HTR-8/SVneo (cell line): ENCODE measurements at places on chromosomes 16 and 17.

DNA sequence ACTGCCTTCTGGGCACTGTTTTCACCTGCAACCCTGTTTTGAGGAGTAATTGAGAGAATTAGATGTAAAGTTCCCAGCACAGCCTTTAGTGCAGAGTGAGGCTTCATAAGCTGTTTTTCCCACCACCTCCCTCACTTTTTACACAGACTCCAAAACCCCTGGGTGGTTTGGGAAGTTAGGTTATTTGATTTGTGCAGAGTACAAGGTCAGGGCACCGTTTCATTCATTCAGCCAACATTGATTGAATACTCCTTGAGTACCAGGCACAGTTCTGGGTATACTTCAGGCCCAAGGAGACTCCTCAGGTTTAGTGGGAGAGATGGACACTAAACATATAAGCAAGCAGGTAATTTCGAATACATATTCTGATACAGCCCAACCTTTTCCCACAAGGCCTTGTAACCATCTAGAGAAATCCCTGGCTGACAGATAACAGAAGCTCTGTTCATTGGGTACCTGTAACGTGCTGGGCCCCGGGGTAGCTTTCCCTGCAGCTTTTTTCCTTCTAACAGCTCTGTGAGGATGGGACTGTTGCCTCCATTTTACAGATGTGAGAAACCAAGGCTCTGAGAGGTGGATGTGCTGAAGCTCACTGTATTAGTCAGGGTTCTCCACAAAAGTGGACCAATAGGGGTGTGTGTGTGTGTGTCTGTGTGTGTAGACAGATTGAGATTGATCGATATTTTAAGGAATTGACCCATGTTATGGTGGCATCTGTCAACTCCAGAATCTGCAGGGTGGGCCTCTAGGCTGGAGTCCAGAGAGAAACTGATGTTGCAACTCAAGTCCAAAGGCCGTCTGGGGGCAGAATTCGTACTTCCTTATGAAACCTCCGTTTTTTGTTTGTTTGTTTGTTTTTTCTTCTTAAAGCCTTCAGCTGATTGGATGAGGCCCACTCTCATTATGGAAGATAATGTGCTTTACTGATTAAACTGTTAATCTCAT is 234.7 kb downstream of the SNX29 start:
- DNase-seq, result no peak

DNA sequence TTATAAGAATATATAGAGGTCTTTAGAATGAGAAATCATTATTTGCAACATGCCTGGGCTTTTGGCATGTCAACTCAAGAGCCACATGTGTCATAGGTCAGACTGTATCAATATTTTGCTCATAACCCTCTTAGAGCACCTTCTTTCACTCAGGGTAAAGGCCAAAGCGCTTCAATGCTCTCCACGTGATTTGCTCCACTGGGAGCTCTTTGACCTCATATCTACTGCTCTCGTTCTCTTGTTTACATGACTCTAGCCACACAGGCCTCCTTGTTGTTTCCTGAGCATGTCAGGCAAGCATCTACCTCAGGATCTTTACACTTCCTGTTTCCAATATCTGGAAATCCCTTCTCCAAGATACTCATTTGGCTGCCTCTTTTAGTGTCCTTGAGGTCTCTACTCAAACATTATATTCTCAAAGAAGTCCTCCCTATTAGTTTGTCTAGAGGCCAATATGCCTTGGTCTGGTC is 148.4 kb downstream of the TOX3 start:
- no peak for DNase-seq

GRCh38 chr16:6375465-6376075 is 957.1 kb upstream of the RBFOX1 start:
- DNase-seq, result no peak

- no peak for DNase-seq
These were observed 18.1 kb downstream of the PIPOX start for GRCh38 chr17:29061036-29061435.

GRCh38 chr16:6484081-6484480 is 848.6 kb upstream of the RBFOX1 start:
- DNase-seq, result no peak

- DNase-seq, result peak; percentile 74
These were observed at the start of gene TOM1L1 for GRCh38 chr17:54900457-54901229. Gene TOM1L1 (plus strand): TSS chr17:54900852. CDS start chr17:54900866, 14 bp downstream.

GRCh38 chr17:58371300-58371950 is 19.4 kb upstream of the SUPT4H1 start:
- no peak for DNase-seq

GRCh38 chr17:65099941-65100315 is 37.2 kb upstream of the RGS9 start:
- no peak for DNase-seq

DNA sequence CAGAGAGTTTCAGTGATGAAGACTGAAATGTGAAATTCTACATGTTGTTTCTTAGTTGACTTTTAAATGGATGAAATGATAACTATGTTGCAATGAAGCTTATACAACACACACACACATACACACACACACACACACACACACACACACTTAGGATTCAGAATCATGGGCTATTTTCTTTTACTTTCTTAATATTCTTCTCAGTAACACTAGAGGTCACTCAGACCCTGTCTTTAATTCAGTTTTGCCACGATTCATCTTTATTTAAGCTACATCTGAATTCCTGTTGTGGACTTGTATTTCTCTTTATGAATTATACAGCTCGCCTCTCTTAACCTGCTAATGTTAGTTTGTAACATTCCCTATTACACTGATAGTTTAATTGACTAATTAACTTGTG is 109.6 kb upstream of the GOT2 start:
- peak; percentile 11 for DNase-seq

GRCh38 chr17:45022655-45023339 is 28.6 kb downstream of the DCAKD start:
- no peak for DNase-seq

DNA sequence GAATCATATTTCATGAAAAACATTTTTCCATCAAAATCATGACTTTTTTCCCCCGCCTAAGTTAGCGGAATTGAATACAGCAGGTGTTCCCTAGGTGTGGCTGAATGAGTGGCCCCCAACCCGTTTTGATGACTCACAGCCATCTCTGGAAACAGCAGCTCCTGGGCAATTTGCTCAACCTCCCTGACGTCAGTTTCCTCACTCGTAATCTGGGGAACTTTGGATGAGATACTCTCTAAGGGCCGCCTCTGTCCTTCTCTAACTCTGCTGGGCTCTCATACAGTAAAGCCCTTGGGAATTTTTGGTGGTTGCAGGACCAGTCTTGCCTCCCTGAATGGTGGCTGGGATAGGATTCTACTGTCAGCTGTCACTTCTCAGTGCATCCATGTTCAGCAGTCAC is 11.6 kb upstream of the NTN1 start:
- DNase-seq, result no peak

GRCh38 chr16:10371592-10371991 is 14.3 kb upstream of the ATF7IP2 start:
- DNase-seq, result no peak

DNA sequence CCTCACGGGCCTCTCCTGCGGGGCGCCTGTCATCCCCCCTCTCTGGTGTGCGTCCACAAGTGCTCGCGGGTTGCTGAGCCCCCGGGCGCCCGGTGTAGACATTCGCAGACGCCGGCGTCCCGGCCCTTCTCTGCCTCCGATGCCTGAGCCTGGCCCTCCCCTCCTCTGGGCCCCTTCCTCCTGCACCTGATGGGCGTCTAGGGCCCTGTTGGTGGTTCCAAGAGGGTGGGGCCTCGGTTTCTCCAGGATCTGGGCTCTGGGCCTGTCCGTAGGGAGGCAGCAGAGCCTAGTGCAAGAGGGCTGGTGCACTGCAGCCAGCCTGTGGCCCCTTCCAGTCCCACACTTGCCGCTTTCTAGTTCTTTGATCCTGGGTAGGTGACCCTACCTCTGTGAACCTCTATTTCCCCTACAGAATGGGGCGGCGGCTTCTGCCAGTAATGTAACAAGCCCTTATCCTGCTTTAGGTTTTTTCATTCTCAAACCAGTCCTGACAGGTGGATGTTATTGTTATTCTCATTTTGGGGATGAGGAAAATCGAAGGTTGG is 623 bp downstream of the E4F1 start:
- peak; percentile 34 for DNase-seq

DNA sequence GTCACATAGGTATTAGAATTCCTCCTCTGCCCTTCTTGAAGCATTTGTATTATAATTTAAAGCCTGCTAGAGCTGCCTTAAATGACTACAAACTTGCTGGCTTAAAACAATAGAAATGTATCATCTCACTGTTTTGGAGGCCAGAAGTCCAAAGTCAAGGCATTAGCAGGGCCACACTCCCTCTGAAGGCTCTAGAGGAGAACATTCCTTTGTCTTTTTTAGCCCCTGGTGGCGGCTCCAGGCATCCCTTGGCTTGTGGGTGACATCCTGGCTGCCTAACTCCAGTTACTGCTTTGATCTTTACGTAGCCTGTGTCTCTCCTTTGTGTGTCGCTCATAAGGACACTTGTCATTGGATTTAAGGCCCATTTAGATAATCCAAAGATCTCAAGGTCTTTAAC is 186.6 kb upstream of the SALL1 start:
- no peak for DNase-seq

- DNase-seq, result no peak
These were observed 86.2 kb downstream of the EFCAB5 start for GRCh38 chr17:30027676-30028075.

DNA sequence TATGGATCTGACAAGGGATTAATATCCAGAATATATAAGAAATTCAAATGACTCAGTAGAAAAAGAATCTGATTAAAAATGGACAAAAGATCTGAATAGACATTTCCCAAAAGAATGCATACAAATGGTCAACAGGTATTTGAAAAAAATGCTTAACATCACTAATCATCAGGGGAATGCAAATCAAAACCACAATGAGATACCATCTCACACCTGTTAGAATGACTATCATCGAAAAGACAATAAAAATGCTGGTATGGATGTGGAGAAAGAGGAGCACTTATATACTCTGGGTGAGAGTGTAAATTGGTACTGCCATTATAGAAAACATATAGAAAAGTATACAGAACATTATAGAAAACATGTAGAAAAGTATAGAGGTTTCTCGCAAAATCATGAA is 16.4 kb upstream of the HS3ST2 start:
- no peak for DNase-seq

GRCh38 chr16:81798311-81799137 is 19.4 kb downstream of the PLCG2 start:
- DNase-seq, result no peak

DNA sequence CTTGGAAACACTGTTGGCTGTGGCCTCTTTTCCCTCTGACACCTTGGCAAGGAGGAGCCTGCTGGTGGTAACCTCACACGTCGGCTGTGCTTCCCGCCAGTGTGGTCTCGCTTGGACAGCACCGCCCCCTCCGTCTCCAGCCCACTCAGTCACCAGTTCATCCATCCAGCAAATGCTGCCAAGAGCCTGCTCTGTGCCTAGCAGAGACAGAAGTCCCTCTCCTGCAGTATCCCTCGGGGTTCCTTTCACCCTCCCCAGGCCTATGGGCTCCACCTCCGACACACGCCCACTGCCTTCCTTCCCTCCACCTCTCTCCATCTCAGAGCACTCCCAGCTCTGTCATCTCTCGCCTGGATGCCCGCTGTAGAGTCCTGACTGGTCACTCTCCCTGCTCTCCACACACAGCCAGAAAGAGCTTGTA is 12.3 kb downstream of the CACNG4 start:
- no peak for DNase-seq

GRCh38 chr17:42623732-42624596 is 14.5 kb downstream of the TUBG1 start:
- DNase-seq, result no peak

- DNase-seq, result no peak
These were observed 8.6 kb downstream of the C16orf90 start for GRCh38 chr16:3486506-3487215.

- peak; percentile 32 for DNase-seq
These were observed 10.3 kb upstream of the TVP23A start for GRCh38 chr16:10828851-10829366.

DNA sequence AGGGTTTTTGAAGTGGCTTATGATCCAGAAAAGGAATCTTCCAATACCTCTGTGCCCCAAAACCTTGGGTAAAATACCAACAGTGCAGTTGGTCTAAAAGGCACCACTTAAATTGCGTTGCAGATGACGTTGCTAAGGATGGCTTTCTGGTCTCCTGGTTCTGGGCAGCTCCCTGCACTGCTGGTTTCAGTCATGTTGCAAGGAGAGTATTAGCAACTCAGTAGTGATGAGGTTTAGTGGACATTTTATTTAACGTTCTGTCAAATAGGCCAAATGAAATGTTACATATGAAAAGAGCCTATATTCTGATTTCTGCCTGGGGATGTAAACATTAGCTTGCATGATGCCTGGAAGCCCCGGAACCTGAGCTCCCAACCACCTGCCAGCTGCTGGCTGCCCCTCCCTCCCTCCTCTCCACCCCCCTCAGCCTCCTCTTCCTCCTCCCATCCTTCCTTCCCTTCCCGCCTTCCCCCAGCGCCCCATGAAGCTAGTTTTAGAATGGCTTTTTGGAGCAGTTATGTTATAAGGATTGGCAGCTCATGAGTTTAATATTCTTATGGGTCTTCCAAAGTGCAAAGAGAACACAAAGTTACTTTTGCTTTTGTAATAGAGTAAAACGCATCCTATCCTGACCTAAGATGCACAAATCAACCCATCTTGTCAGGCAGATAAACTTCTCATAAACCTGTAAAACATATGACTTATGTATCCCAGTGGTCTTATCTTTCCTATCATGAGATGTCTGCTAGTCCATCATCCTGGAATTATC is 20.7 kb downstream of the CD7 start:
- DNase-seq, result no peak

GRCh38 chr16:89860747-89861304 is 12.6 kb upstream of the TCF25 start:
- DNase-seq, result peak; percentile 78
